ENCODE measurements at places on chromosomes 5 and 9.

GRCh38 chr5:113166852-113167366, 190.3 kb downstream of the DCP2 start:
- DNase-seq: no peak

- no peak for DNase-seq
Measured at GRCh38 chr5:139133282-139133681, 64.9 kb downstream of the SIL1 start.

GRCh38 chr5:171857489-171857876, 71.9 kb downstream of the SMIM23 start:
- no peak for DNase-seq

DNA sequence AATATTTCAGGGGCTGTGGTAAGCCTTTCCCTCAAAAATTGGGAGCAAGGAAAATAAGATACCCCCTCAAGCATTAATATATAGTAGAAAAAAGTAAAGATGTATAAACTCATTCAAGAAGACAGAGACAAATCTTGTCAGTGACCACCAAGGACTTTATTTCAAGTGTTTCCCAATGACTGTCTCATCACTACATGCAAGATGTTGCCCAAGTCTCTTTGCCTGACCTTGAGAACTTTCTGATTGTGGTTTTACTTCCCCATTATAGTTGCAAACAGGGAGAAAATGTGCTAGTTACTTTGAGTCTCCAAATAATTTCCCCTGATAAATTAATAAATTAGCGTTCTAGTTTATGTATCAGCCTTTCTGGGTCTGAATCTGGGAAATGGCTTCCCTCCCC, 4.0 kb upstream of the SLC46A2 start:
- DNase-seq: no peak

DNA sequence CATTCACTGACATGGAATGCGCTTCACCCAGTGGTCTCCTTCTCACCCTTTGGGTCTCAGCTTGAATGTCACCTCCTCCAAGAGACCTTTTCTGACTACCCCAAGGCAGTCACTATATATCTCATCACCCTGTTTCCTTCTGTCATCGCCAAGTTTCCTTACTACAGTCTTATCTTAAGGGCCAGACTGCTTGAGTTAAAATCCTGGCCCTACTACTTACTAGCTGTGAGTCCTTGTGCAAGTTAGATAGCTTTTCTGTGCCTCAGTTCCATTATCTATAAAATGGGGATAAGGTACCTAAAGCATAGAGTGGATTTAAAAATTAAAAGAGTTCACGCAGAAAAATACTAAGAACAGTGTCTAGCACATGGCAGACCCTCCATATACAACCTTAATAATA, 132.4 kb downstream of the GABBR2 start:
- DNase-seq: no peak

GRCh38 chr5:127705120-127705892, 2.1 kb downstream of the CCDC192 start:
- no peak for DNase-seq

DNA sequence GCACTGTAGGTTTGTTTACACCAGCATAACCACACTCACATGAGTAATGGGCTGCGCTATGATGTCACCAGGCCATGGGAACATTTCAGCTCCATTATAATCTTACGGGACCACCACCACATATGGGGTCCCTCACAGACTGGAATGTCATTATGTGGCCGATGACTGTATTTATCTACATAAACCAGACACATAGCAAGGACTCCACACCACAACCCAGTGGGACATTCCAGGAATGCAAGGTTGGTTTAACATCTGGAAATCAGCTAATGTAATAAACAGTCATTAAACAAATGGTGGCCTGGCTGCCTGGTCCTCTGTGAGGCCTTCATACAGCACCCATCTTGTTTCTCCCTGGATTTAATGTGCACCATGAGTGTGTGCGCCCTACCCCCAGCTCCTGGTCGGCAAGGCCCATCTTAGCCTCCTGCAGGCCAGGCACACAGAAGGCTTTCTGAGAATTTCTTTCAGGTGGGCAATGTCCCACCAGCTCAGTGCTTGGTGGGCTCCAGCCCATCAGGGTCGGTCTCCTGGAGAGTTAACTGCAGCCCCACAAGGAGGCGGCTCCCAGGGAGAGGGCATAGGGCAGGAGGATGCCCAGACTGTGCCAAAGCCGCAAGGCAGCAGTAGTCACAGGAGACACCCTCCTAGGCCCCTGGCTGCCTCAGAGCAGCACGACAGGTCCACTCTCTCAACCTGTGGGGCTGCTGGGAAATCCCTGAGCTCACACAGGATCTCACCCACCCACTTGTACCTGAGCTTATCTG, 35.9 kb upstream of the SARDH start:
- no peak for DNase-seq

GRCh38 chr5:21665524-21665923, 1187.6 kb downstream of the CDH12 start:
- no peak for DNase-seq

GRCh38 chr9:34380511-34381315, 4.0 kb upstream of the MYORG start:
- no peak for DNase-seq

DNA sequence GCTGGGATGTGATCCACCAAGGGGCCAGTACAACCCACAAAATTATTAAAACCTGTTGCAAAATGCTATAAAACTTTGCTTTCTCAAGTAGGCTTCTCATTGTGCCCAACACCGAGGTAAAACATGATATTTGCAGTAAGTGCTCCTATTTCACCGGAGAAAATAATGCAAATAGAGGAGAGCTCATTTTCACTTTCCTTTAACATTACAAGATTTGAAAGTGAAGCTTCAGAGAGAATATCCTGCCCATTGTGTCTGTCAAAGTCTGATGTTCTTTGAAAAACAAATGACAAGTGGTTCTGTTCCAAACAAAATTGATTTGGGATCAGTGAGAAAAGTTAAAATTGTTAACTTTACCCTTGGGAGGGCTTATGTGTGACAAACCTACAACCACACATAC, 287.1 kb downstream of the KCNN2 start:
- DNase-seq: no peak

DNA sequence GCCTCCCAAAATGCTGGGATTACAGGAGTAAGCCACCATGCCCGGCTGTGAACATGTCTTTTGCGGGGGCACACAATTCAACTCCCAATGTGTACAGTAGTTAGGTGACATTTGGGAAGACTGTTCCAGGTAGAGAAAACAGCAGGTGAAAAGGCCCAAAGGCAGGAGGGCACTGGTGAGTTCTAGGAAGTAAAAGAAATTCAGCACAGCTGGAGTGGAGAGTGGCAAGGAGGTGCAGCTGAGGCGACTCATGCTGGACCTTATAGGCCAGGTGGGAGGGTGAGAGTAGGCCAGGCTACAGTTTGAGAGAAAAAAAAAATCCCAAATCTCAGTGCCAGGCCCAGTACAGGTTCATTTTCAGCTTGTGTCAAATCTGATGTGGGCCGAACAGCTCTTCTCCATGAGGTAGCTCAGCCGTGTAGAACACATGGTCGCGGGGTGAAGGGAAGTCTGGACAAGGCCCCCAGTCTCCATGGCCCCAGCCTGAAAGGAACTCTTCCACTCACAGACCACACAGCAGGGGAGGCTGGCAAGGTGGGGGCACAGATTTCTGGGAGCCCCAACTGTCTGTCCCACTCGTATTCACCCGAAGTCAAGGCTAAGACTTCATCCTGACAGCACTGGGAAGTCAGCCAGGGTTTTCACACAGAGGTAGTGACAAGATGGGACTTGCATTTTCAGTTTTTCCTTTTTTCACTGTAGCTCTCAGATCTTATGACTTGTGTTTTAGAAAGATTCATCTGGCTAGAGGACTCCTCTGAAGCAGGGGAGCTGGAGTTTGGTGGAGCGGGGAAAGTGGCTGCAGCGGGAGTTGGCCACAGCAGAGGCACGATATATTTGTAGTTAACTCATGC, 4.5 kb upstream of the HNRNPAB start:
- no peak for DNase-seq

GRCh38 chr9:87882627-87883026, at the start of gene SPATA31E1:
Gene SPATA31E1 (plus strand): TSS chr9:87882877. CDS start chr9:87882892, 15 bp downstream.
- no peak for DNase-seq

DNA sequence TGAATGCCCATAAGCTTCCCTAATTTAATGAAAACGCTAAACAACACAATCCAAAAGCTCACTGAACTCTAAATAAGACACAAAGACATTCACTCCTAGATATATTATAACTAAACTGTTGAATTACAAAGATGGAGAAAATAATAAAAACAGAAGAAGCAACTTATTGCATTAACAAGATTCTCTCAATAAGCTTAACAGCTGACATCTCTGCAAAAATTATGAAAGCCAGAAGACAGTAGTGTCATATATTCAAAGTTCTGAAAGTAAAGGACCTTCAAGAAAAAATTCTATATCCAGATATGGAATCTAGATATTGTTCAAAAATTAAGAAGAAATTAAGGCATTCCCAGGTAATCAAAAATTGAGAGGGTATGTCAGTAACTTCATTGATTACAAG, 957.8 kb upstream of the TYRP1 start:
- no peak for DNase-seq

DNA sequence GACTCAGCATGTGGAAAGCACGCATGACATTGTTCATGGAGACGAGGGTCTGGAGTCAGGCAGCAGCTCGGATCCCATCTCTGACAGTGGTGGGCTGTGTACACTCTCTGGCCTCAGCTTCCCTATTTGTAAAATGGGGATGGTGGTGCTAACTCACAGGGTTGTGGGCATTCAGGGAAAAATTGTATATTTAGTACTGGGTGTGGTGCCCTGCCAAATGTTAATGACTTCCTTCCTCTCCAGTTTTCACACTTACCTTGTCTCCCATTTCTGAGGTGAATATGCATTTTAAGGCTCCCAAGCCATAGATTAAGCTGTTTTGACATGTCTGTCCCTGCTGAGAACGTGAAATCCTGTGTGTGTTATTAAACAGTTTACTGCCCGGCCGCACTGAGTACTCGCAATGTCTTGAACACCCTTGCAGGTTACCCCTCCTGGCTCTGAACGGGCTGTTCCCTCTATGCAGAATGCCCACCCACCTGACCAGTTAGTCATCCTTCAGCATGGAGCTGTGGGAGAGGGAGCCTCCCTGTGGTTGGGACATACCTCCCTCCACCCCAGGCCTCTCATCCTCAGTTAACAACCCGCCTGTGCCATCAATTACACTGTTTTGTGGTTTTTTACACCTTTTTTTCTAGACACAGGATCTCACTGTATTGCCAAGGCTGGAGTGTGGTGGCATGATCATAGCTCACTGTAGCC, 25.8 kb downstream of the TJP2 start:
- DNase-seq: no peak

GRCh38 chr9:123834889-123835562, 94.9 kb downstream of the DENND1A start:
- DNase-seq: no peak

DNA sequence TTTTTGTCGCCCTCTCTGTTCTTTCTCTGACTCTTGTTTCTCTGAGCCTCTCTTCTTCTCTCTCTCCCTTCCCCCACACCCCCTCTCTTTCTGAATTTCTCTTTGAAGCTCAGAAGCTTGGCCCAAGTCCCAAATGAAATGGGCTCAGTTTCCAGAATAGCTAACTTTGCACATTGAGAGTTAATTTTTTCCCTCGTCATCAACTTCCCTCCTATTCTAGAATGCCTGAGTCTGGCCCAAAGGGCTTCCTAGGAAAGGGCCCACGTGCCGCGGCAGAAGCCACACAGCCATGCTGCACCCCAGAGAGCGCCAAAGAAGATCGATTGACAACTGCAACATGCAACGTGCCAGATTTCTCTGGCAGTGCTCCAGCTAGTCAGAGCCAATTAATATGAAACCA, 588.8 kb upstream of the KLF4 start:
- DNase-seq: no peak

GRCh38 chr9:4317205-4317604, 17.3 kb upstream of the GLIS3 start:
- no peak for DNase-seq

GRCh38 chr9:70580606-70581195, 166.2 kb upstream of the KLF9 start:
- DNase-seq: no peak

- no peak for DNase-seq
Measured at GRCh38 chr5:122404018-122404417, 92.0 kb downstream of the SNCAIP start.

DNA sequence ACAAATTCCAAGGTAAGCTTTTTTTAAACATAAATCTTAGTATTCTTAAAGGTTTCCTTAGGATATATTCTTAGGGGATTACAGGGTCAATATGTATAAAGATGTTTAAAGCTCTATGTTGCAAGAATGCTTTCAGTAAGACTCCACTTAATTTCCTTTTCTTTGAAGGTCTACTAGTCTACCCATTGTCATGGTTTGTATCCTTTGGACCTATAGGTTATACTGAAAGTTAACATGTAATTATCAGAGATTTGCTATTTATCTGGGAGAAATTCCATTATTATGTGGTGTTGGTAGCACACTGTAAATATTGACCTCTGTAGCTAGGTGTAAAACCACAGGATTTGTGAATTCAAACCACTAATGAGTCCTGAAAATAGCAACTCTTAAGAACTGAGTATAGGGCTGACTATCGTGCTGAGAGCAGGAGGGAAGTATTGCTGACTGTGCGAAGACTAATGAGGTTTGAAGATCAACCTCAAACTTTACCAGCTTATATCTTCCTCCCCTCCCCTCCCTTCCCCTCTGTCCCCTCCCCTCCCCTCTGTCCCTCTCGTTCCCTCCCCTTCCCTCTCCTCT, 85.6 kb downstream of the GADD45G start:
- no peak for DNase-seq

GRCh38 chr5:107302441-107302840, 368.3 kb downstream of the EFNA5 start:
- DNase-seq: no peak

- no peak for DNase-seq
Measured at GRCh38 chr5:10173716-10174115, 76.0 kb downstream of the ATPSCKMT start.

- DNase-seq: no peak
Measured at GRCh38 chr5:40431734-40432133, 248.0 kb upstream of the PTGER4 start.

GRCh38 chr5:76291305-76292077, 111.6 kb upstream of the IQGAP2 start:
- no peak for DNase-seq

DNA sequence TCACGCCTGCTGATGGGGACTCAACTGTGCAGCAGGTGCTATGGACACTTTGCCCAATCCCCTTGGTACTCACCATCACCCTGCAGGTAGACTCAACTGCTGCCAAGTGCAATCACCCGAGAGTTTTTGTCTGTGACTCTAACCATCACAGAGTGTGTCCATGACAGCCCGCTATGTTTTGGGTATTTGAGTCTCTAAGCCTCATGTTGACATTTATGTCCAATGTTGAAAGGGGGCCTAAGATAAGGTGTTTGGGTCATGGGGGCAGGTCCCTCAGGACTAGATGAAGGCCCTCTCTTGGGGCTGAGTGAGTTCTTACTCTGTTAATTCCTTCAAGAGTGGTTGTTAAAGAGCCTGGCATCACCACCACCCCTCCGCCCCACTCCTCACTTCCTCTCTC, 44.1 kb upstream of the GABRP start:
- DNase-seq: no peak

DNA sequence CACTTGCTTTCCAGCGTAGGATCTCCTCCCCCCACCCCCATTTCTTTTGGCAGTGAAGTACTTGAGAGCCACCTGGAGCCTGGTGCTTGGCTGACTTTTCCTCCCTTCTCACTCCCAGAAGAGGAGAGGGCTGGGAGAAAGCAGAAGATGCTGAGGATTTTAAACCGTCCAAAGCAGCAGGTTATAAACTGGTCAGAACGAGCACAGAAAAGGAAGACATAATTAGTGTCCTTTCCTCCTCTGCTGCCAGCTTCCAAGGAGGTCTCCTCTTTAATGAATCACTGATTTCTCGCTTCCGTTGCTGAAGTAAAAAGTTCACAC, 563 bp upstream of the FGF10 start:
- no peak for DNase-seq
